ENCODE measurements at places on chromosomes 11 and 22.
A peak's percentile ranks its signal among the peaks of the same experiment; 100 is the strongest.

DNA sequence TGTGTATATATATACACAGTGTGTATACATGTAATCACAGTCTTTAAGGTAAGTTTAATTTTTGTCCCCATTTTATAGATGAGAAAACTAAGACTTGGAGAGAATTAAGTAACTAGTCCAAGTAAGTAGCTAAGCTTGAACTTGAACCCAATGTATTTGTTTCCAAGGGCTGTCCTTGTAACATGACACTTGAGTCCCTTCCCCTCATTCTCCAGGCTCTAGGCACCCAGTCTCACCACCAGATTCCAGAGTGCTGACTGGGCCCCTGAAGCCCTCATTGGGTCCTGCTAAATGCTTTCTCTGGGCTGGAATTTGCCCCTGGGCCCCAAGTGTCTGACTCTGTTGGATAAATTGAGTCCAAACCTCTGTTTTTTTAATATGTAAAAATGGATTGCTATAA lies 45.5 kb downstream of the ADM start:
- DNase-seq, result no peak

DNA sequence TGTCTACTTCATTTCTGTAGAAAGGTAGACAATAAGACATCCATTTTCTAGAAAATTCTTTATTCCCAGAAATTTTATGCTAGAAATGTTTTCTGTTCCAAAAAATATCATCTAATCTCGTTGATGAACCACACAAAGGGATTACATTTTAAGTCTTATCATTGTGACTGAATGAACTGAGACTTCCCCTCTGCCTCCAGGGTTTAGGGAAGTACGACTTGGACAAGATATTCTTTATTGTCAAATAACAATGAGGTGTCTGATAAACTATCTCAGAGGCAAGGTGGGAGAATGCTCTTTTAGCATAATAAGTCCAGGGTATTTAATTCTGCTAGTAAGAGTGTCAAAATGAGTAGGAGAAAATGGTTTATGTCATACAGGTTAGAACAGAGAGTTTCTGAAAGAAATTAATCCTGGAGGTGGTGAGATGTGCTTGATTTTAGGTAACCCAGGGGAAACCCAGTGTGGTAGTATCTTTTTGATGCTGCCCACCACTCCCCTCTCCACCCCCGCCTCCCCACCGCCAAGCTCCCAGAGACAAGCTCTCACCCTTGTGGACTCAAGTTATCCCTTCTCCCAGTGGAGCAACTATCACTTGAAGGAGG lies 100.6 kb downstream of the CD44 start:
- no peak for DNase-seq

- DNase-seq, result no peak
Observed at GRCh38 chr11:83054001-83054400, 17.7 kb downstream of the RAB30 start.

DNA sequence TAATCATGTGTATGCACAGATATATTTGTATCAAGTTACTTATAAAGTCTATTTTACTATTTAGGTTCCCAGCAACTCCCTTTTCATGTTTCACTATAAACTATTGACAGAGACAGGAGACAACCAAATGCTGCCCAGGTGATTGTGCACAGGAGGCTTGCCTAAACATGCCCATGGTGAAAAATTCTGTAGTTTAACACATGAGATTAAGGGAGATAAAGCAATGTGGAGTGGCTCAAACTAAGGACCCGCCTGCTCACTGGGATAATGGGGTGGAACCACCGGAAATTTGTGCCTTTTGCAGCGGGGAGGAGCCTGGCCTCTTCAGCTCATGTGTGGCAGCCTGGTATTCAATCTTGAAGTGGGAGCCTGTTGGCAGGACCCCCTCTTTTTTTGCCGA lies 459.5 kb upstream of the CNTN5 start:
- no peak for DNase-seq

GRCh38 chr11:62062223-62062861 lies 61.5 kb upstream of the INCENP start:
- no peak for DNase-seq

DNA sequence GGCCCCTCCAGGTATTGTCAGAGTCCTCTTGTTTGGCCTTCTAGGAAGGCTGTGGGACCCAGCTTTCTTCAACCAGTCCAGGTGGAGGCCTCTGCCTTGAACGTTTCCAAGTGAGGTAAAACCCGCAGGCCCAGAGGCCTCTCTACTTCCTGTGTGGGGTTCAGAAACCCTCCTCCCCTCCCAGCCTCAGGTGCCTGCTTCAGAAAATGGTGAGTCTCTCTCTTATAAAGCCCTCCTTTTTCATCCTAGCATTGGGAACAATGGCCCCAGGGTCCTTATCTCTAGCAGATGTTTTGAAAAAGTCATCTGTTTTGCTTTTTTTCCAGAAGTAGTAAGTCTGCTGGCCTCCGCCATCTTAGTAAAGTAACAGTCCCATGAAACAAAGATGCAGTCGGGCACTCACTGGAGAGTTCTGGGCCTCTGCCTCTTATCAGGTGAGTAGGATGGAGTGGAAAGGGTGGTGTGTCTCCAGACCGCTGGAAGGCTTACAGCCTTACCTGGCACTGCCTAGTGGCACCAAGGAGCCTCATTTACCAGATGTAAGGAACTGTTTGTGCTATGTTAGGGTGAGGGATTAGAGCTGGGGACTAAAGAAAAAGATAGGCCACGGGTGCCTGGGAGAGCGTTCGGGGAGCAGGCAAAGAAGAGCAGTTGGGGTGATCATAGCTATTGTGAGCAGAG lies at the start of gene CD3E:
CD3E (plus strand) TSS at position 163 of the 681 bp plus-strand sequence; CDS start at position 386, 223 bp downstream.
- DNase-seq, result no peak

DNA sequence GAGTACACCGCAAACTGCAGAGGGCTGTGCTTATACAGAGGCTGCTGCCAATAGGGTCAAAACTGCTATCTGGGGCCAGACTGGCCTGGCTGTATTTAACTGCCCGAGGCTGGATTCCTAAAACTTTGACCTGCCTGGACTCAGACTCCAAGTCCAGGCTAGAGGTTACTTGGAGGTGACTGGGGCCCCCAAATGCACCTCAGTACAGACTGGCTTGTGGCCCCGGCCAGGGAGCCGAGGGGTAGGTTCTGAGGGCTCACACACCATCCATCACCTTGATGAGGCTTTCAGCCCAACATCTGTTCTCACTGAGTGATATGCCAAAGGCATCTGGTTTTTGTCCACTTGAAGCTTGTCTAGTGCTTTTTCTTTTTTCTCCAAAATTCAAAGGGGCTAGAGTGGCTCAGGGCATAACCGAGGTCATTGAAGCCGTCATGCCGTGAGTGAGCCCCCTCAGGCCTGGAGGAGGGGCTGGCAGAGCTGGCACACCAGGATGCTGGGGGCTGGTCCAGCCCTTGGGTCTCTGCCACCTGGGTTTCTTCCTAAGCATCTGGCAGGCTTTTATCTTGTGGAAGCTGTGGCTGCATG lies 52.4 kb upstream of the TTLL12 start:
- no peak for DNase-seq

- no peak for DNase-seq
Observed at GRCh38 chr11:72935700-72936099, 121.5 kb downstream of the ATG16L2 start.

- DNase-seq, result no peak
Observed at GRCh38 chr22:37258753-37259401, 14.8 kb upstream of the RAC2 start.

DNA sequence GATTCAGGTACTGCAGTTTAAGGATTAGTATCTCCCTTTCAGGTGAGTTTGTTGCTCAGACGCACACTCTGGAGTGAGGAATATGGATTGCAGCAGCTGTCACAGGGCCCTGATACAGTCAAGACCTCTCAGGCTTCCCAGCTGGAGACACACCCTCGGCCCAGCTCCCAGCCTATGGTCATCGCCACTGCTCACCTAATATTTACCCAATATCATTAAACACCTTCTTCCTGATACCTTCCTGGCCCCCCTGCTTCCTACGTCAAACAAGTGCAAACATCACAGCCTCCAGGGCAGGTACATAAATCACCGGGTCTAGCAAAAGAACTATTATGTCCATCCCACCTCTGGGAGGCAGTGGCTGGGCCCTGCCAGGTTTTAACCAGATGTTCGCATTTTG lies 213.3 kb downstream of the MN1 start:
- no peak for DNase-seq

GRCh38 chr11:128434411-128434810 lies 152.9 kb downstream of the ETS1 start:
- no peak for DNase-seq

GRCh38 chr11:110200241-110200640 lies 96.2 kb downstream of the RDX start:
- DNase-seq, result no peak

DNA sequence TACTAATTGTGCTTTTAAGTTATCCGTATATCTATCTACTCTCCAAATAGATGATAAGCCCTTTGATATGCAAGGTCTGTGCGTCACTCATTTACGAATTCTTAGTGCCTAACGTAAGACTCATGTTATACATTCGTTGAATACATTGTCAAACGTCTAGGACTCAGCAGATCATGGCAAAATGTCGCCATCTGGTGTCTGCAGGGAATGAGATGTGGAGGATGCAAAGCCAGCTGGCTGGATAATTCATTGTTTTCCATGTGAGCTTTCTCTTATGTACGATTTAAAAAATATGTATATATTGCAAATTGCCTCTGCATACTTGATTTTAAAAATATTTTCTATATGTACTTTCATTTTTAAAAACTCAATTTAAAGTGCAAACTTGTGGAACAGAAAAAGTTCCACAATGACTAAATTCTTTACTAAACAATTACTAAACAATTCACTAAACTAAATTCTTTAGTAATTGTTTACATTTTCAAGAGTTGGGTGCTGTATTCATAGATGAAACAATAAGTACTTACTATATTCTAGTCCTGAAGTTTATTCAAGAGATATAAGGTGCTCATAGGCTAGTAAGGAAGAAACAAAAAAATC lies 33.8 kb downstream of the ZNF202 start:
- DNase-seq, result peak; percentile 26

DNA sequence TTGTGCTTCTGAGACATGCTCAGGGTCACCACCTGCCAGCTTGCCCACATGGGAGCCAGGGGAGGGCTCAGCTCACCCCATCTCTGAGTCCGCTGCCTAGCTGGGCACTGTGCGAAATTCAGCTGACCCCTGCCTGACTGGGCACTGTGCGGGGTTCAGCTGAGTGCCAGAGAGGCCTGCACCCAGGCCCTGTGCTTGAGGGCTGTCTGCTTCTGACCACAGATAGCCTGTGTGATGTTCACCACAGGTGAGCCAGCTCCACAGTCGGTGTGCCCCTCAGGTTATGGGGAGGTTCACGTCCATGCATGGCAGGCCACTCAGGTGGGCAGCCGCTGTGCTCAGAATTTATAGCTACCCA lies 84.5 kb upstream of the SUSD2 start:
- DNase-seq, result no peak

- DNase-seq, result no peak
Observed at GRCh38 chr22:38296372-38296771, 20.9 kb downstream of the CSNK1E start.

DNA sequence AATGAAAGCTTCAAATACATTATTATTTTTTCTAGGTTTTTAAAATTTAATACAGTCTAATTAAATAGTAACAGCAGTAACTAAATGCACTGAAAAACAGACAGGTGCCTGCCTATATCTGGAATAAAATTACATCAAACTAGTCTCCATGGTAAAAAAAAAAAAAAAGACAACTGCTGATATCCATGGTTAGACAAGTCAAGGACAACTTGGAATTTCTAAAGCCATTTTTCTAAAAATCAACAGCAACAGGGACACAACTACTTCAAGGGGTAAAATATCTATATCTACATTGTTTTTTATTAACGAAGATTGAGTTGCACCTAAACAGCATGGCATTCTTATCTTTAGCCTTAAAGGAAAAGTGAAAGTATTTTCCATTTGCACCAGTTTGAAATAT lies 74.7 kb upstream of the VPREB1 start:
- DNase-seq, result no peak

- no peak for DNase-seq
Observed at GRCh38 chr11:65767406-65767805, 13.4 kb downstream of the AP5B1 start.

- no peak for DNase-seq
Observed at GRCh38 chr11:85748455-85748891, 62.5 kb downstream of the SYTL2 start.

DNA sequence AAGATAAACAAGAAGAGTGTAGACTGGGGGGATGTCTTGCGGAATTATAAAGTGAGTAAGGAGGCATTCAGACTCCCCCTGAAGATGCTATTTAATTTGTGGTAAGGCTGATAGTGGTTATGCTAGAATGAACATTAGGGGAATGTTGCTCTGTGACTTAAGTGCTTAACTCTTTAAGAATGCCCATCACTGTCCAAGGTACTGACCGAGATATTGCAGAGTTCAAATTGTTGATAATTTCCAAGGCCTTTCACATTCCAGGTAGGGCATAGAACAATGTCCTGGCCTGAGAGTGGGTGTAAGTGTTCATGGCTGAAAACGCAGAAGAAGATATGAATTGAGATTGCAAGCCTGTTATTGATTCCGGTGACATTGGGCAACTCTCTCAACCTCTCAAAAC lies 90.3 kb upstream of the SEZ6L start:
- no peak for DNase-seq

Measured in AG04449 (cell line).